ENCODE measurements at places on chromosomes 4 and X.

GRCh38 chr4:184450743-184451535 lies 23.4 kb downstream of the IRF2 start:
- DNase-seq = no peak

DNA sequence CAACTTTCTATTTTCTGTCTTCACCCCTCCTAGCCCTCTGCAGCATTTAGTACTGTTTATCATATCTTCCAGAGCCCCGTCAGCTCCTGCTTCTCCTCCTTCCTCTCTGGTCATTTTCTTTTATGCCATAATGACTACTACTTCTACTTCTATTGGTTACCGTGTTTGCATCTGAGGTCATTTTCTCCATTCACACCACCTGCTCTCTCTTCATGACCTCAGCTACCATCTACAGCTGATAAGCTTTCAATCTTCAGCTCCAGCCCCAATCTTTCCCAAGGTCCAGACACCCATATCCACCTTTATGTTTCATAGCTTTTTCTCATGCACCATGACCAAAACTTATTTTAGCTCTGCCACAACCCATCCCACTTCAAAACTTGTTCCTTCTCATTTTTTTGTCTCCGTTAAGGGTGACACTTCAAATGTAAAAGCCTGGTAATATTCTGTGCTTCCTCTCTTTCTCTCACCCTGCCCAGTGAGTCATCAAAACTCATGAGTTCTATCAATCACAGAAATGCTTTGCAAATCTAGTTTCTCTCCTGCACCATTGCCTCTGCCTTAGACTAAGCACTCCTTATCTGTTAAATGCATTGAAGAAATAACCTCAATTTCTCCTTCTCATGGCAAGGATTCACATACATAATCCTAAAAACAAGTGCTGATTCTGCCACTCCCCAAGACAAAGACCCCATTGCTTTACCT lies 71.3 kb upstream of the IQCM start:
- DNase-seq = no peak

DNA sequence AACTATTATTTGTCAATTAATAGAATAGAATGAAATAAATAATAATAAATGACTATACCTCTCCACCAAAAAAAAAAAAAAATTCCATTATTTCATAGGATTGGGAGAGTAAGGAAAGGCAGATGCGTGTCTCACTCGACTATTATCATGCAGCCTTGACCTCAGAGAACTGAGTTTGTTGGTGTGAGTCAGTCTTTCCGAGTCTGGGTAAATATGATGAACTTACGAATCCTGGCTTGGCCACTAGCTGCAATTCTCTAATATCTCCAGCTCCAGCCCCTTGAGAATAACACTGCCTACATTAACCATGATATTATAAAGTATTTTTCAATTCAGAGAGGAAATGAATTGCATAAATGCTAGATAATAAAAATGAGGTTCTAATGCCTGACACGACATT lies 46.6 kb upstream of the DHX15 start:
- no peak for DNase-seq

GRCh38 chrX:107025545-107025944 lies 25.5 kb upstream of the MORC4 start:
- no peak for DNase-seq

DNA sequence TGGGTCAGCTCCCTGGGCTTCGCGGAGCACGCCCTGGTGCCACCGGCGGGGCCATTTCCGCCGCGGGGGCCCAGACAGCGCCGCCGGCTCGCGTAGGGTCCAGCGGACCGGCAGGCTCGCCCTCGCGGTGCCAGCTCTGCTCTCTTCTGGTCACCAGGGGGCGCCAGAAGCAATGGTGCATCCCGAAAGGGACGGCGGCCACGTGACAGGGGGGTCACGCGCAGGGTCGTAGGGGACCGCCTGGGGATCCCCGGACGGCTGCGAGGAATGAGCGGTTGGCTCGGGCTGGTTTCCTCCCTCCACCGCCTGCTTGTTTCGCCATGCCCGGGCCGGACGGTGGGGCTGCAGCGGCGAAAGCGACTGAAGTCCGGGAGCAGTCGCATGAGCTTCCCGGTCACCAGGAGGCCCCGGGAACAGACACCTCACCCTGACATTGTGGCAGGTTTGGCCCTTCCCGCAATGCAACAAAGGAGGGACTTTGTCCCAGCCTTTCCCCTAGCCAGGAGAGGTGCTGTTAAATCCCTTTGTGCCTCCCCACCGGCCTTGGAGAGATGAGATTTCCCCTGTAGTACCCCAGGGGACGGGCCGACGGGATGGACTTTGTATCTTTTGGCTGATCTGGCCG lies 15.8 kb downstream of the ZCCHC12 start:
- DNase-seq = peak; percentile 78

GRCh38 chrX:153625271-153626024 lies 21.6 kb upstream of the DUSP9 start:
- DNase-seq = no peak

DNA sequence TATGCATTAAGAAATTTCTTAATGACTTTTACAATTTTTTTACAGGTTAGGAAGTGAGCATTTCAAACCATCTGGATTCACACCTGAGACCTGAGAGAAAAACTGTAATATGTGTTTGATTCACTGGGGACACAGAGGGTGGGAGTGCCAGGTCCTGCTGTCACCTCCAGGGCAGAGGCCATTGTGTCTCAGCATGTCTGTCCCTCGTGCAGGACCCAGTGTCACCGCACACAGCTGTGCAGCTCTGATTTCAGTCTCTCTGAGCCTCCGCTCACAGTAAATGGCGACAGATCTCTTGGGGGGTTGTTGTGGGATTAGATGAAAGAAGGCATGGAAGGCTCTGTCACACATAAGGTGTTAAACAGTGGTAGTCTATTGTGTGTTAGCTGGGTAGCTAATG lies 23.0 kb upstream of the CLDN24 start:
- DNase-seq = no peak

DNA sequence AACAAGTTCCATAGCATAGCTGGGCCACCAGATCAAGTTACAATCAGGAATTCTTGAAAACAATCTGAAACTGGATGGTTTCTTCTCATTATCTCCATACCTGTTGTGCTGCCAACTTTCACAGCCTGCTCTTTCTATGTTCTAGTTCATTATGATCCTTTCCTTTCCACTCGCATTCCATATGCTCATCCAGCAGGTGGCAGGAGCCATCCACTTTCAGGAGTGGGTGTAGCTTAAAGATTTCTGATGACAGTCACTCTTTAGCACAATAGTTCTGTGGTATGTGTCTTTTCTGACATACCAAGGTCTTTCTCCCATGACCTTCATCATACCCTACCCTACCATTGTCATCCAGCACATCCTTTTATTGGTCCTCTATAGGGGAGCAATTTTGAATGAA lies 46.4 kb downstream of the PAGE2 start:
- DNase-seq = no peak

- no peak for DNase-seq
Observed at GRCh38 chr4:121769341-121769740, 4.4 kb upstream of the SMIM43 start.

DNA sequence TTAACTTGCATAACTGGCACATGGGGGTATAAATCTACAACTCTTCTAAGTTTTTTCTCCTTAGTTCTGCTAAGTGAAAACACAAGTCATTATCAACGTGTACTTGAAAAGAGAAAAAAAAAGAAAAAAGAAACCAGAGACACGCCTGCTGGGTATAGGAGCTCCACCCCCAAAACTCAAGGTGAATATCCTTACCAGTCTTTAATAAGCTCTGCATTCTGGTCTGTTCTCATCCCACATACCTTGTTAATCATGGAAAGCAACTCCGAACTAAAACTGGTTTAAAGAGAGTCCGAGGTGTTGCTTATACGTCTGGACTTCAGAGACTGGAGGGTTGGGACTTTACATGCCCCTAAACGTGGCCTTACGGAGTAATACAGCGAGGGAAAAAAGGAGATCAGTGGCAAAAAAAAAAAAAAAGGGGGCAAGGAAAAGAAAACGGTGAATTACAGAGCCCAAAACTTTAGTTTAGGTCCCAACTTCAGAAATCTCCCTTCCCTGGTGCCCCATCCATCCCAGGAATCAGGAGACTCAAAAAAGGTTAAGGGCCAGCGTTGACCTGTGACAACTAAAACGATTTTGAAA lies 1.0 kb downstream of the PGRMC2 start:
- DNase-seq = no peak

DNA sequence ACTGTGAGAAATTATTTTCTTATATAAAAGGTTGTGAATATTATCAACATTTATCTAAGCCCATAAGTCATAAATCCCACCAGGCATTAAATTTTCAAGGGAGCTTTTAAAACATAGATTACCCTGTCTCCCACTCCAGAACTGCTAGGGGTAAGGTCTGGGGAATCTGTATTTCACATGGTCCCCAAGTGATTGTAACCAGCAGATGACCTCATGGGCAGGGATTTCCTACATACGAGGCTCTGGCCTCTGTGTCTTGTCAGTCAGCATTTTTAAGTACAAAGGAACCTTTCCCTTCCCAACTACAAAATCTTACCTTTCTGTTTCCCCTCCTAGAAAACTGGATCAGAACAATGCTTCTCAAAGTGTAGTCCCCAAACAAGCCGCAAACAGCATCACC lies 188.6 kb downstream of the TSPAN5 start:
- no peak for DNase-seq

GRCh38 chrX:39854772-39855747 lies 242.7 kb downstream of the BCOR start:
- no peak for DNase-seq

- DNase-seq = no peak
Observed at GRCh38 chrX:12989461-12989860, 14.6 kb downstream of the TMSB4X start.

GRCh38 chrX:107168712-107169111 lies 37.5 kb downstream of the NUP62CL start:
- DNase-seq = no peak

DNA sequence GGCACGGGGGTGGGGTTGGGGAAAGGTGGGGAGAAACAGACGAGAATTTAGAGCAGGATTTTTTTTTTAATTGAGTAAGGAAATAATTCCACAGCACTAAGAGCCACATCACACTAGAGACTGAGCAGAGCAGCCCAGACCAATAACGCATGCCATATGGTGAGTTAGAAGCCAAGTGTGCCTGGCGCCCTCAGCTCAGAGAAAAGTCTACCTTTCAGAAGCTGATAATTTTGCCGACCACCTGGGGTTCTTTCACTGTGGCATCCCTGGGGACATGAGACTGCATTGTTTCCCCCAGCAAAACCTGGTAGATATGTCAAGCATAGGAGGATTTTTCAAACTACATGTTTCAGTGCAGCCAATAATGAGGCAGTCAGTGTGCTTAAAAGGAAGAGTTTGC lies 516.8 kb downstream of the SMARCA1 start:
- no peak for DNase-seq

- no peak for DNase-seq
Observed at GRCh38 chr4:119299741-119300100, 22.2 kb downstream of the FABP2 start.

DNA sequence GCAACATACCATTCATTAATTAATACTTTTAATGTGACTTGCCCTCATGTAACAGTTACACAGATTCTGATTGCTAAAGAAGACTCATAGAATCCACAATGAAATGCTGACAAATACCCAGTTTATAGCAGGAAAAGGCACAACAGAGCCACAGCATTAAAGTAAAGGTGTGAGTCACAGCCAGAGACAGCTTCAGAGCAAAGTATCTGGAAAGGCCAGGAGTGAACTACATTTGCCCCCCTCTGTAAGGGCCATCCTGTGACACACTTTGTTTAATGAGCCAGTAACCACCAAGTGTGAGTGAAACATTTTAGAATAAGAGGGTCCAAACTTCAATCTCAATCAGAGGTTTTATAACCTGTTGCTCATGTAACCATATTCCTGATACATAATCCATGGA lies 133.8 kb upstream of the TACR3 start:
- no peak for DNase-seq

GRCh38 chr4:158995040-158995439 lies 107.8 kb upstream of the RAPGEF2 start:
- DNase-seq = no peak

DNA sequence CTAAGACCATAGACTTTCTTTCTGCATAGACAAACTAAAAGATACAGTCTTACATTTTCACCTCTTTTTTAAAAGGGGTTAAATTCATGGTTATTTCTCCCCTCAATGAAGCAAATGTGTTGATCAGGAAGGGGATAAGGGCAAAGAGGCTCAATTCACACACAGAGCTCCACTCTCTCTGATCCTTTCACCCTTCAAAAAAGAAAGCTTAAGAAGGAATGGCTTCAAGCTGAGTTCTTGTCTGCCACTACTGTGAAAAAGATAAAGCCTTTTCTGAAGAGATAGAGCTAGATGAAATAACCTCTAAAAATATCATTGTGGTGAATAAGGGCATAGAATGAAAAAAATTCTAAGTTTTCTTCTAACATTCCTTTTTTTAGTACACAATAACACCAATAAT lies 28.3 kb downstream of the SEPSECS start:
- no peak for DNase-seq

GRCh38 chrX:86930419-86930818 lies 587.2 kb upstream of the KLHL4 start:
- DNase-seq = no peak

GRCh38 chr4:173932701-173933100 lies 350.8 kb downstream of the FBXO8 start:
- DNase-seq = no peak

GRCh38 chr4:137997496-137997895 lies 244.7 kb downstream of the SLC7A11 start:
- no peak for DNase-seq

DNA sequence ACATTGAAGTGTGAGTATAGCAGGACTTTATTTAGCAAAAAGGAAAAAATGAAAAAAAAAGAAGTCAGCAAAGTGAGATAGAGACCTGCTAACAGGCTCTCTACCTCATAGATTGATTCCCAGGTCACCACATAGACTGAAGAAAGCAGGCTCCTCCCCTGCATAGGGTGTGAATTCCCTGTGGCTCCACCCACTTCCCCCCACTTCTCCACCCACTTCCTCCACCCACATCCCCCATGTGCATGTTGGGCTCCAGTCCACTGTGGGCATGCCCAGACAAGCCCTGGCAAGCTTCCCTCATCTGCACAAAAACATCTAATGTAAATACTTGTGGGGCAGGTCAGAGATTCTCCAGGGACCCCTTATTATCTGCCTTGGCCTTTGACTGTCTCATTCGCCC lies 97.8 kb downstream of the TMEM47 start:
- DNase-seq = no peak

GRCh38 chr4:23814996-23815660 lies 74.7 kb downstream of the PPARGC1A start:
- no peak for DNase-seq

GRCh38 chrX:43970528-43970927 lies 2.7 kb downstream of the NDP start:
- no peak for DNase-seq

- no peak for DNase-seq
Observed at GRCh38 chr4:48137846-48138245, 3.8 kb upstream of the TXK start.

DNA sequence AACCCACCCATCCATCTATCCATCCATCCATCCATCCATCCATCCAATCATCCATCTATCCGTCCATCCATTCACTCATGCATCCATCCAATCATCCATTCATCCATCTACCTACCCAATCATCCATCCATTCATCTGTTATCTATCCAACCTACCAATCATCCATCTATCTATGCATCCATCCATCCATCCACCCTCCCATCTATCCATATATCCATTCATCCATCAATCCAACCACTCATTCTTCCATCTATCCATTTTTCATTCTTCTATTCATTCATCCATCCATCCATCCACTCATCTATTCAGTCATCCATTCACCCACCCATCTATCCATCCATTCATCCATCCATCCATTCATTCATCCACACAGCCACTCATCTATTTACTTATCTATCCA lies 80.1 kb upstream of the SHOX start:
- DNase-seq = no peak
